Stimulated activated CD4-positive, alpha-beta T cell treated with anti-CD3 and anti-CD28 coated beads, Interleukin-4, amount 100 ng/mL, for 48 hours (primary cell): ENCODE measurements at places on chromosomes 3 and 15.

- DNase-seq: no peak
Observed at GRCh38 chr3:42007785-42008184, 45.9 kb upstream of the ULK4 start.

- no peak for DNase-seq
Observed at GRCh38 chr15:86061581-86061980, 18.1 kb upstream of the AGBL1 start.

DNA sequence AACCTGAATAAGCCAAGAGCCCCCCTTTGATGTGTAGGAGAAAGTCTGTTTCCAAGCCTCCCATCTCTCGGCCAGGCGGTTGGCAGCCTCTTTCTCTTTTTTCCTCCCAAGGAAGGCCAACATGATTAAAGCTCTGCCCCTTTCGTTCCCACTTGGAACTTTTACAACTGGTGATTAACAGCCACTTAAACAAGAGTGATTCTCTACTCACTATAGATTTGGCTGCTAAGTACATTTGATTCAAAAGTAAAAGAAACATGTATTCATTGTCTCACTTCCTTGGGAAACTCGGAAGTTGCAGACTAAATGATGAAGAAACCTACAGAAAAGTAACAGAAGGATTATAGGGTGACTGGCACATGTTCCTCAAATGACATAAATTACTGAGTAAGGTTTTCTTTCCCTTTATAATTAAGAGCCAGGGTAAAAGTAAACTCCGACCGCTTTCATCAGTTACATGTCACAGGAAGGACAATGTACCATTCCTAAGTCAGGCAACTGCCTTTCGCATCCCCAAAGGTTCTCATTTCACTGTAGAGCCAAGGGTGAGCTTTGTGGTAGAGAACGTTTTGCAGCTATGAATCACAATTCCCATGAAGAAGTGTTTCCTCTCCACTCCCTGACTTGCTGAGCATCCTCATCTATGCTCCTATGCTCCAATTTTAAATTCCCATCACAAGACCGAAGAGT is 72.7 kb downstream of the MB21D2 start:
- no peak for DNase-seq

- DNase-seq: no peak
Observed at GRCh38 chr3:61454801-61455200, 106.6 kb upstream of the PTPRG start.

GRCh38 chr15:29698030-29698701 is 124.1 kb downstream of the TJP1 start:
- DNase-seq: no peak
